ENCODE measurements at places on chromosomes 5 and 9.

DNA sequence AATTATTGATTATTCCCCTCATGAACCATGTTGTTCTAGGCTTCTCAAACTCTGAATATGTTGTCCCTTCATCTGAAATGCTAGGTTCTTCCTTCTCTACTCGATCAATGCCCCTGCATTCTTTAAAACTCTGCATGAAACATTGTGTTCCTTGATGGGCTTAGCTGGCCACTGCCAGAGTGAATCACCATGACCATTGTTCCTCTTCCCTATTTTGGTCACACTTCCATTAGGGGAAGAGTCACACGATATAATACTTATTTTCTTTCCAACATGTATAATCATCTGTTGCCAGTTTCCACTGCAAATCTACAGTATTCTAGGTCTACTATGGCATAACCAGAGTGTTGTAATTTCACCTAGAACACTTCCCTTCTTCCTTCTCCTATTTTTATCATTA is 247.9 kb downstream of the TRPM3 start:
- DNase-seq: no peak

- no peak for DNase-seq
Observed at GRCh38 chr9:34554211-34555001, 31.6 kb upstream of the ENHO start.

DNA sequence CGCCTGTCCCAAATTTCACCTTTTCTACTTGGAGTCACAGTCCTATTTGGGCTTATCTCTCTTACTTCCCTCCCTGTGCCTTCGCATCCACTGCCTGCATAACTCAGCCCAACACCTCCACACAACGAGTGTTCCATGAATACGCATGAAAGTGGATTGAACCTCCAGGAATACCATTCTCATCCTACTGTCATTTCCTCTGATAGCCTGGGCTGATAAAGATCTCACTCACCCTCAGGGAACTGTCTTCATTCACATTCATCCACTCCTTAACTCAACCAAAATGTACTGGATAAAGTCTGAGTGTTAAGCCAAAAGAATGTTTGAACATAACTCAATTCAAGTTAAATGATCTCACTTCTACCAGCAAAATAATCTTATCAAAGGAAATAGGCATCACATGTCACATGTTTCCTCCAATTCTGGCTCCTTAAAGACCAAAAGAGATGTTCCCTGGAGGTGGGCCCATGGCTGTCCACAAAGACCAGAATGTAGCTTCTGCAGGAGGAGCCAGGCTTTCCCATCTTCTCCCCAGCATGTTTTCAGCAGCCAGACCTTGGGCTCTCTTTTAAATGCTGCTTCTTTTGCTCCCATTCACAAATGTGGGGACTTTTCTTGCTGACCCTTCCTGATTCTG is 28.4 kb upstream of the TRIO start:
- no peak for DNase-seq

DNA sequence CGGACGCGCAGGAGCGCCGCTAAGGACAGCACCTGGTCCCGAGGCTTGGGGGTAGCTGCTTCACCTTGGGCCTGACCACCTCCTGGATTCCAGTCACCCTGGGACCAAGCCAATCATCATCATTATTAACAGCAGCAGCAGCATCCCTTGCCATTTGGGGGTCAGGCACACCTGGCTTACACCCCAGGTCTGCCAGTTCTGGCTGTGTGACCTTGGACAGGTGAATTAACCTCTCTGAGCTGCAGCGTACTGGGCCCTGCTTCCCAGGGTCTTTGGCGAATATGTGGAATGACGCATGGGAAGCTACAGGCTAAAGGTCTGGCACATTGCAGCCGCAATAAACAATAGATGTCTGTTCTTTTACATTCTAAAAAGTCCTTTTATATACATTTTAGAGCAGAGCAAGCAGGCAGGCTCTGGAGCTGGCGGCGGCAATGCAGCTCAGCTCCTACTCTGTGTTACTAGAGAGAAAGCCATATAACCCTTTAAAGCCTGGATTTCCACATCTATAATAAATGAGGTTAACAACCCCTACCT is 97.8 kb upstream of the CPLX2 start:
- no peak for DNase-seq

Measured in stimulated activated CD8-positive, alpha-beta memory T cell treated with anti-CD3 and anti-CD28 coated beads, Interleukin-15, amount 100 ng/mL, for 1 hour (primary cell).